ENCODE measurements at places on chromosomes 3 and 15.

- no peak for DNase-seq
Measured at GRCh38 chr3:134885877-134886621, 91.0 kb downstream of the EPHB1 start.

GRCh38 chr3:8802256-8802655 is 32.8 kb upstream of the OXTR start:
- DNase-seq, result no peak

DNA sequence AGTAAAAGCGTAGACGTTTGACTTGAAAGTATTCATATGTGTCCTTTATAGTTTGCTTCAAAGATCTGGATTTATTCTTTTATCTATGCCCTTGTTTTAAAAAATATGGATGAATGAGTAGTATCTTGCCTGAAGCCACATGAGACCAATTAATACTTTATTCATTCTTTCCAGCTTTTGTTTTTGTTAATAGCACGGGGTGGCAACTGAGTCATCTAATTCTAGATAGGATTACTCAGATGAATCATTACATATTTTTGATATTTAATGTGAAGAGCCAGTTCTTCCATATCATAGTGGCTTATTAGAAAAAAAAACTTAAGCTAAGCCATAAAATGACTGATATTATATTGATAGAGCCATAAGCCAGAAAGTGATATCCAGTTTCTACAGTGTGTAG is 121.9 kb downstream of the BBX start:
- DNase-seq, result no peak

- no peak for DNase-seq
Measured at GRCh38 chr3:25144430-25144829, 283.6 kb upstream of the RARB start.

DNA sequence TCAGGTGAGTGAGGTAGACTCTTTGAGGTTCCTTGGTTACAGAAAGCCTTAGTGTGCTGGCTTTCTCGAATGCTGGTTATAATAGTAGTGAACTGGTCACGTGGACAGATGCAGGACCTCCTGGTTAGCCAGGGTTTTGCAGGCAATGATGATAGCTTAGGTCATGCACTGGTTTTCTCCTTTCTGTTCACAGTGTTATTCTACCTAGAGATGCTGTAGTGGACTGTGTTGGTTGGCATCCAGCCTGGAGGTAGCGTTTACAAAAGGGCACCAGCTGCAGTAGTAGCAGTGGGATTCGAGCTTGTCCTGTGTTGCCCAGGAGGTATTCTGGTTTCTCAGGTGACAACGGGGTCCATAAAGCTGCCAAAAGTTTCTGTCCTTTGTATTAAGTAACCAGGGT is 27.0 kb downstream of the PCCB start:
- no peak for DNase-seq

GRCh38 chr3:107284612-107285011 is 92.6 kb upstream of the CCDC54 start:
- DNase-seq, result no peak

DNA sequence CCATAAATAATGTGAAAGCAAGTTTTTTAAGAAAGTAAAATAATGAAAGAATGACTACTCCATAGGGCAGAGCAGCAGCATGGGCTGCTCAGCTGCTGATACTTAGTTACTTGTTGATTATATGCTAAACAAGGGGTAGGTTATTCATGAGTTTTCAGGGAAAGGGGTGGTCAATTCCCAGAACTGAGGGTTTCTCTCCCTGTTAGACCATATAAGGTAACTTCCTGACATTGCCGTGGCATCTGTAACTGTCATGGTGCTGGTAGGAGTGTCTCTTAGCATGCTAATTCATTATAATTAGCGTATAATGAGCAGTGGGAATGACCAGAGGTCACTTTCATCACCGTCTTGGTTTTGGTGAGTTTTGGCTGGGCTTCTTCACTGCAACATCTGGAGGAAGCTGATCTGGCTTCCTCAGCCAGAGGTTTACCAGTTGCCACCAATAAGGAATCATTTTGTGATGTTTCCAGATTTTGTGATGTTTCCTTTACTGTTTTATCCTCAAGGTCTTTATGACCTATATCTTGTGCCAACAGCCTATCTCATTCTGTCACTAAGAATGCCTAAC is 121.8 kb upstream of the CHL1 start:
- peak; percentile 25 for DNase-seq

DNA sequence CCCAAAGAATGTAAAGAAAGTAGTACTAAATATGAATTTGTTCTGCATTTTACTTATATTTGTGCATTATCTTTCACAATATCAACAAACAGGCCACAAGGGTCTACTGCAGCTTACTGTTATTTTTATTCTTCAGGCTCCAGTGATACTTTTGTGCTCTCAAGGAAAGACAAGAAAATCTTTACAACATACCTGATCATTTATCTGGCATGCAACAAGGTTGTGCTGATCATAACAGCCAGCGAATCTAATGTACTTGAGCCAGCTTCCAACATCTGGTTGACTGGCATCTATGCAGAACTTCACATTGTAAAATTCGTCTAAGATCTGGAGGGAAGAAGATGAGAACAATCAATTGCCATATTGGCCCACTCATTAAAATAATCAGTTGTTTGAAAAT is 520.0 kb downstream of the MECOM start:
- DNase-seq, result no peak

Measured in ovary (tissue), 10 donors.